SK-N-SH (cell line): ENCODE measurements at places on chromosomes 12 and 14.

GRCh38 chr12:44717612-44718011 lies 158.5 kb downstream of the NELL2 start:
- no peak for DNase-seq

DNA sequence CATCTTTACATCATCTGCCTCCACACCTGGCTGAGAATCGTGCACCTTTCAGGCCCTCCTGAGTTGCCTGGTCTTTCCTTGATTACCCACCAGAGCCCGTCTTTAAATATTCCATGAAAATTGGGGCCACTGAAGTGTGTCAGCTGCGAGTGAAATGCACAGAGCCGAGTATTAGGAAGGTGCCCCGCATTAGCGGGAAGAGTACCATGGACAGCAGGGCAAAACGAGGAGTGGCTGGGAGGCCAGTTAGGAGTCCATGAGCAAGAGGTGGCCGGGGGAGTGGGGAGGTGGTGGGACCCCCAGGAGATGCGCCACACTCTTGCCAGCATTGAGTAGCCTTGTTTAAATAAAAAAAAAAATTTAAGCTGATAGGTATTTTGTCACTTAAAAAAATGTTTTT lies 99.6 kb downstream of the TSPAN9 start:
- DNase-seq: no peak

DNA sequence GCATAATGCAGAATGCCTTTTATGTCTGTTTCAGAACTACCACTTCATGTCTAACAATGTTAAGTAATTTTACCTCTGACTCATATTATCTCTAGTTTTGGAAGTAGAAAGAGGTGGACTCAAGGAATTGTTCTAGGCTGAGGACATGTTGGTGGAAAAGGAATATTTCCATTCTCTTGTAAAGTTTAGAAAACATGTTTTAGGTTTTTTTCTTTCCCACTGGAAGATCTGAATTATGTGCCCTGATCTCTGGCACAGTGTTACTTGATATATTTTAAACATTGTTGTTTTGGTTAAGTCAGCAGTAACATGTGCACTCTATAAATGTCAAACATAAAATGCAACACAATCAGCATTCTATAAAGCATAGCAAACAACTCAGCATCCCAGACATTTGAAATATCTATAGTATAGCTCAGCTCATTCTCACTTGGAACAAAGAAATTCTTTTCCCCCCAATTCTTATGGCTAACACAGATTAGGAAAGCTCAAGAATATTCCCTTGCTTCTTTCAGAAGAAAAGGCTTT lies 202.3 kb downstream of the STXBP6 start:
- no peak for DNase-seq

GRCh38 chr12:89678225-89678624 lies 30.4 kb downstream of the ATP2B1 start:
- no peak for DNase-seq

GRCh38 chr14:91280129-91280528 lies 35.6 kb upstream of the GPR68 start:
- no peak for DNase-seq

DNA sequence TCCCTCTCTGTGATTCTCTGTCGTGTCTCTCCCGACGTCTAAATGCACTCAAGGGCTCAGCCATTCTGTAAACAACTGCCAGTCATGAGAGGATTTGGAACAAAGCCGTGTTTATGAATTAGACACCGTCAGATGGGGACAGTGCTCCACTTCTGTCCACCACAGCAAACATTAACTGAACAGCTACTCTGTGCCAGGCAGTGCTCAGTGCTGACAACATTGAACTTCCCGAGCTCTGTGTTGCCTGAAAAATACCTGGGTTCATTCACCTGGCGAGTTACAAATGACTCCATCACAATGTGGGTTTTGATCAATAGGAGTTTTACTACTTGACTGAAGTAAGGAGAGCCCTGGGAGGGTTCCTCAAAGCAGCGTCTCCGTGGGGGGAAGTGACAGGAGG lies 139.3 kb downstream of the GLT1D1 start:
- no peak for DNase-seq

GRCh38 chr14:104644656-104645378 lies 40.2 kb upstream of the TMEM179 start:
- no peak for DNase-seq

- no peak for DNase-seq
Measured at GRCh38 chr12:121233628-121234020, 23.7 kb downstream of the P2RX4 start.

GRCh38 chr14:82667501-82667900 lies 1133.8 kb upstream of the SEL1L start:
- DNase-seq: no peak

DNA sequence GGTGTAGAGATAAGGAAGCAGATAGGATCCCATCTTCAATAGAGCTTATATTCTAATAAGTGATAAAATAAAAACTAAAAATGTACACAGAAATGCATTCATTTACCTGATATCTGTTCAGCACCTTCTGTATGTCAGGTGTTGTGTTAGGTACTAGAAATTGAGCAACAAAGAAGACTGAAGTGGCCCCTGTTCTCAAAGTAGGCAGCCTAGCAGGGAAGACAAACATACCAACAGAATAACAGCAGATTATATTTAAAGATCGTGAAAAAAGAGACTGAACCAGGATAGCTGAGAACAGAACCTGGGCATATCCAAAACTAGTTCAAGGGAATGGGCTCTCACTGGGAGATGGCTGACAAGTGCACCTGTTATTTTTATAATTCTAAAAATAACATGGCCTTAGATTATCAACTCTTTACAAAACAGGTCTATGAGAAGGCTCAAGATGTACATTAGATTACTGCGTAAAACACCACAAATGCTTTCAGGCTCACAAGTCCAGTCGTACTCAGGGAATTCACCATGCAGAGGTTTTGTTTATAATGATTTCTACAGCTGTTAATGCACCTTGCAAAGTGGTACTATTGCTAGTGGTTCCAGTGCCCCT lies 16.4 kb downstream of the ANO6 start:
- no peak for DNase-seq

- no peak for DNase-seq
Measured at GRCh38 chr14:24289649-24290280, 9.8 kb downstream of the DHRS1 start.

GRCh38 chr12:292186-292585 lies 29.6 kb upstream of the SLC6A13 start:
- DNase-seq: no peak

GRCh38 chr12:101707131-101707782 lies 9.8 kb downstream of the CHPT1 start:
- DNase-seq: no peak

- DNase-seq: no peak
Measured at GRCh38 chr14:75522224-75522982, at the start of gene BATF. Gene BATF (plus strand): TSS chr14:75522469. CDS start chr14:75522683, 214 bp downstream.

- no peak for DNase-seq
Measured at GRCh38 chr12:13405961-13406703, 209.6 kb downstream of the EMP1 start.

- no peak for DNase-seq
Measured at GRCh38 chr12:103547929-103548328, 39.1 kb upstream of the STAB2 start.

DNA sequence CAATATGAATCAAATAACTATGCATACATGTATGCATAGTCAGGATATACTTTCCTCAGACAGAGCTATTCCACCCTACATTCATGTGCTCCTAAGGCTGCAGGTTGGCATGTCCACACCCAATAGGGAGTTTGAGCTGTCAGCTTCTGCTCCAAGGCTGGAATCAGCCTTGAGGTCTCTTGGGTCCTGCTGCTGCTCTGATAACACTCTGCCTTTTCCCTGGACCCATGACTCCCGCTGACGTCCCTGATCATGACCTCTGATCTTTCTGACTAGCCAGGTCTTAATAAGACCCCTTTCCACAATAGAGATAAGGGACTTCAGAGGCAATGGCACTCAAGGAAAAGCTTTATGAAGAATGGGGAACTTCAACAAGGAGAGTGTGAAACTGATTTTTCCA lies 5.7 kb downstream of the PITPNM2 start:
- DNase-seq: no peak

GRCh38 chr12:99427104-99427503 lies 220.4 kb upstream of the GARIN6 start:
- no peak for DNase-seq
